ENCODE measurements at places on chromosomes 4 and X.

GRCh38 chrX:49192722-49193328 is 6.7 kb upstream of the PRICKLE3 start:
- DNase-seq, result no peak

GRCh38 chrX:13474164-13474516 is 95.3 kb upstream of the EGFL6 start:
- no peak for DNase-seq

DNA sequence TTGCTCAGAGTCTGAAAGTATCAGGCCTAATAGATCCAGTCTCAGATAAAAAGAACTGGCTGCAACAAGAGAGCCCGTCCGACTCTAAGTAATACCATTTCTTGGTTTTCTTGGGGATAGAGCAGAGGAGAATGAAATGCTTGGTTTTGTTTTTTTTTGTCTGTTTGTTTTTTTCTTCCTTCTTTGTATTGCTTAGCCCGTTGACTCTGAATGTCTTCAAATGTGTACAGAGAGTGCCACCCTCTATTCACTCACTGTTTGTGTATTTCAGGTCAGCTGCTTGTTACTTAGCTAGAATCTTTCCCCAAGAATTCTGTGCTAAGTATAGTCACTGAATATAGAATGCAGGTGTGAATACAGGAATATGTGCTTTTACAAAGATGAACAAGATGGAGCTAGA is 5.7 kb upstream of the TMEM156 start:
- no peak for DNase-seq

- no peak for DNase-seq
Measured at GRCh38 chr4:103892586-103892985, 172.8 kb upstream of the TACR3 start.

DNA sequence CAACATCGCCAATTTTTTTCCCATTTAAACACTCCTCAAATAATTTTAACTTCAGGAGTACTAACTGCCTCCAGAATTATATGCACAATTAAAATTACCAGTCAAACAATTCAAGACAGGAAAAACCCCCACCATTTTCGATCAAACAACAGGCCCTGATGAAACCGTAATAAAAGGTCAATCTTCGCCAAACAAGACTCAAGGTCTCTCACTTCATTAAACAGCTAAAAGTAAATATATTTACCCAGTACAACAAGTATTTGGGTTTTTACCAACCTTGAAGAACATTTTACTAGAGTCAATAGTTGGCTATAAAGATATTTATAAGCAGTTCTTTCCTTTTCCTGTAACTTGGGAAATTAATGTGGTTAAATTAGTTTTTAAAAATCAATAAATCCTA is 28.3 kb downstream of the RFC1 start:
- no peak for DNase-seq

GRCh38 chr4:138859254-138859653 is 156.3 kb upstream of the NOCT start:
- DNase-seq, result no peak

- no peak for DNase-seq
Measured at GRCh38 chrX:2451501-2452316, 49.1 kb downstream of the DHRSX start.

DNA sequence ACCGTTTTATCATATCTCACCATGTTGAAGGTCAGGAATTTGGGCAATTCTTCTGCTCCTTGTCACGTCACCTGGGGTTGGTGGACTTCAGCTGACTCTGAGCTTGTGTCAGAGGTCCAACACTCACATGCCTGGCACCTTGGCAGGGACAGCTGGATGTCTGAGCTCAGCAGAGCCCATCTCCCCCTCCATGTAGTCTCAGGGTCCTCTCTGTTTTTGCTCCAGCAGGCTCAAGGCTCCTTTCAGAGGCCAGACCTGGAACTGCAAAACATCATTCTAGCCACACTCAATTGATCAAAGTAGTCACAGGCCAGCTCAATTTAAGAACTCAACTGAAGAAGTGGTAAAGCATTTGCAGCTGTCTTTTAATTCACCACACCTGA is 45.4 kb downstream of the EDNRA start:
- DNase-seq, result no peak

DNA sequence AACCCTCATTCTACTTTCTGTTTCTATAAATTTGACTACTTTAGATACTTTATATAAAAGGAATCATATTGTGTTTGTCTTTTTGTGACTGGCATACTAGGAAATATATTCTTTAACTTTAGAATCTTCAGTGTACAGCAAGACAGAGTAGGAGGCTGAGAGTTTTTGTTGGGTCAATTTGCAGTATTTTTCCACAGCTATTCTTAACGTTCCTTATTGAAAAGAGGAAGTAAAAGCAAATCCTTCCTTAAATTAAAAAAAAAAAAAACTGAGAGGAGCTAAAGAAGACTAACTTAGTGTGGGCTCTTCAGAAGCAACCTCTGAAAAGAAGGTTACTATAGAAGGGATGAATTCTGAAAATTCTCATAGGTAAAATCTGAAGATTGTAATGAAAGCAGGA is 1194.6 kb downstream of the ADGRL3 start:
- DNase-seq, result no peak

- no peak for DNase-seq
Measured at GRCh38 chrX:12403474-12404082, 265.3 kb downstream of the FRMPD4 start.

- no peak for DNase-seq
Measured at GRCh38 chr4:109648266-109648996, 54.8 kb downstream of the CASP6 start.

- DNase-seq, result no peak
Measured at GRCh38 chrX:153625271-153626024, 21.6 kb upstream of the DUSP9 start.

- DNase-seq, result no peak
Measured at GRCh38 chrX:13647709-13648212, 5.2 kb upstream of the TCEANC start.

DNA sequence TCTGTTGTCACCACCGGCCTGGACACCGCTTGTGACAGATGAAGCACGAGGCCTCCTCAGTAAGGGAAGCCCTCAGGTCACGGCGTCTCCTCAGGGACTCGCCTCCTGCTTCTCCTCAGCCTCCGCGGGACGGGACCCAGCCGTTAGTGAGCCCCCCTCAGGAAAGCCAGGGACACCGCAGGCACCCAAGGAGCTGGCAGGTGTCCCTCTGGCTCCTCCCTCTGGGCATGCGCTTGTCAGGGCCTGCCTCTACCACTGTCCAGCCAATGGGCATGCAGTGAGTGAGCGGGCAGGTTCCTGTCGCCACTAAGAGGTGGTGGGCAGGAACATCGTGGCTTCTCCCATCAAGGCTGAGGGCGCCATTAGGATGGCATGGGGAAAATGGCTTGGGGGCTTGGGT is 23.5 kb upstream of the CT55 start:
- DNase-seq, result no peak

- no peak for DNase-seq
Measured at GRCh38 chr4:93810340-93810992, 18.1 kb upstream of the ATOH1 start.

DNA sequence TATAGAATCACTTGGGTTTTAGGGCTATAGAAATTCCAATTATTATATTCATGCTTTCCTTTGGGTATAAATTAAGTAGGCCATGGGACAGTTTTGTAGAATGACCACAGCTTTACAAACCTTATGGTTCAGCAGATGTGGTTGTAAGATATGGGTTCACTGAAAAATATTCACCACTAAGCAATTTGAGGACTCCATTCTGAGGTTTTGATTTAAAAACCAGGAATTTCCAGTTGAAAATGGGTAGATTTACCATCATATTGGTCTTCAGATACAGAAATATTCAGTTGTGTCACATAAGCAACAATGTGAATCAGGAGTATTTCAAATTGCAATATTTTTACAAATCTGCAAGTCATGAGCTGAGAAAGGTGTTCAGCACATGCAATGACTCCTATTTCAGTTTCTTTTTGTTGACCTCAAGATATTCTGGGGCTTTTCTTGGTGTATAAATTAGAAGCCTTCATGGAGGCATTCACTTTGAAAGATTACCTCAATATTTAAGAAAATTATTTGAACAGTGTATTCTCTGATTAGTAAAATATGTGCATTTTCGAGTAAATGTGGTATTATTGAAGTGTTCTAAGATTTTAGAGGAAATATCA is 218.4 kb upstream of the HCCS start:
- DNase-seq, result no peak

DNA sequence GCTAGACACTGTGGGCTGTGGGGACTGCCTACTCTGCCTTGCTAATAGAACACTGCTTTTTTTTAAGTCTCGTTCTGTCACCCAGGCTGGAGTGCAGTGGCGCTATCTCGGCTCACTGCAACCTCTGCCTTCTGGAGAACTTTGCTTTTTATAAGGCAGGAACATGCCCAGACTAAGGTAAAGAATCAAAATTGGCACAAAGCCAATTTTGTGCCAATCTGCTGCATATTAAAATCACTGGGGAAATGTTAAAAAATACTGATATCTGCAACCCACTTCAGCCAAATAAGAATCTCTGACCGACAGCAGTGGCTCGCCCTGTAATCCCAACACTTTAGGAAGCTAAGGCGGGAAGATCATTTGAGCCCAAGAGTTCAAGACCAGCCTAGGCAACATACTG is 36.5 kb upstream of the CEP135 start:
- DNase-seq, result no peak

DNA sequence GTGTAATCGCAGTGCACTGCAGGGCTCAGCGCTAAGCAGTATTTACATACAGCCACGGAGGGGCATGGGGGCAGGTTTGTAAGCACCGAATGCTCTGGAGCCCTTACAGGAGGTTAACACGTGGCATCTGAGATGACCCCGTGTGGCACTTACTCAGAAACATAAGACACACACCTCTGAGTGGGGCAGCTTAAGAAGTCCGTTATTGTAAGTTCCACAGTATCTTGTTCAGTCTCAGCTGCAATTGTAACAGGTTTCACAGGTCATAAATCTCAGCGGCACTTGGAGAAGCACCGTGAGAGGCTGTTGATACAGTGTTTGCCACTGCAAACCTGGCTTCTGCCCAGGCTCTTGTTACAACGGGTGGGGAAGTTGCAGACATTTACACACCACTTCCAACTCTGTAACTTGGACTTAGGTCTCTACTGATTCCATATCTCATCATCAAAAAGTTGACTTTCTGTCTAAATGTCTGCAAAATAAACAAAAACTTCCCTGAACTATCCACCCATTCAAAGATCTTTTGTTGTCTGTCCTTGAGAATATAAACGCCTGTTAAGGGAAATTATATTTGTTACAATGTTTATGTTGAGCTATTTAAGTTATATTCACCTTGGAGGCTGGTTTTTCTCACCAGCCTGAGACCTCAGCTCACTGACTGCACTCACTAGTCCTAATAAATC is 10.3 kb downstream of the CPLX1 start:
- no peak for DNase-seq

DNA sequence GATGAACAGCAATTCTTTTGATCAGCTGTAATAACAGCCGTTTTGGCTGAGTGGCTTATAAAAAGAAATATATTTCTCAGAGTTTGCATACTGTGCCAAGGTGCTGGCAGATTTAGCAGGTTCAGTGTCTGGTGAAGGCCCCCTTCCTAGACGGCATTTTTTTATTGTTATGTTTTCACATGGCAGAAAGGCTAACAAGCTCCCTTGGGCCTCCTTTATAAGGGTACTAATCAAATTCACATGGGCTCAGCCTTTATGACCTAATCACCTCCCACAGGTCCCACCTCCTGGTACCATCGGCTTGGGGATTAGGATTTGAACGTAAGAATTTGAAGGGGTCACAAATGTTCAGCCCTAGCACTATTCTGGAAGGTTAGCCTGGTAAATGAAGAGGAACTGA is 431.9 kb downstream of the SPOCK3 start:
- no peak for DNase-seq

DNA sequence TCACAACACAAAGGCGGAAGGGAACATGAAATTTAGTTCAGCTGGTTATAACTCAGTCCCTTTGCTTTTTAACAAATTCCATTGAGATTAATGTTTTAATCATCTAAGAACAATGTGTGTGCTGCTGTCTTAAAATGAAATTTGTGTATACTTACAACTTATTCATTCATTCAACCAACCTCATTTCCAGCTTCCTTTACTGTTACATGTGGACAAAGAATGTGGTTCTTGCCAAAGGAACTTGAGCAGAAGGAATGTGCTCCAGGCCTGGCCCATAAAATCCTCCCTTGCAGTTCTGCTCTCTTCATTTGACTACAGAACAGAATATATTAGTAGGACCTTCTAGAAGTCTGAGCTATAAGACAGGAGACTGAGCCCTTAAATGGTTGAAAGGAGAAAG is 176.8 kb upstream of the GLRA2 start:
- no peak for DNase-seq

- DNase-seq, result no peak
Measured at GRCh38 chr4:186719925-186720694, 3.5 kb downstream of the FAT1 start.

- no peak for DNase-seq
Measured at GRCh38 chr4:8095956-8096689, 62.5 kb downstream of the ABLIM2 start.

GRCh38 chrX:8988446-8988845 is 45.5 kb downstream of the FAM9B start:
- no peak for DNase-seq

Measured in cortex of kidney (tissue), 1 donor.